Thyroid gland (tissue), 4 donors: ENCODE measurements at places on chromosomes 2 and 18. TPM values are rescaled to one million over a fixed set of nuclear protein-coding genes. Genes with fewer than 3 reads are reported as not detected.

DNA sequence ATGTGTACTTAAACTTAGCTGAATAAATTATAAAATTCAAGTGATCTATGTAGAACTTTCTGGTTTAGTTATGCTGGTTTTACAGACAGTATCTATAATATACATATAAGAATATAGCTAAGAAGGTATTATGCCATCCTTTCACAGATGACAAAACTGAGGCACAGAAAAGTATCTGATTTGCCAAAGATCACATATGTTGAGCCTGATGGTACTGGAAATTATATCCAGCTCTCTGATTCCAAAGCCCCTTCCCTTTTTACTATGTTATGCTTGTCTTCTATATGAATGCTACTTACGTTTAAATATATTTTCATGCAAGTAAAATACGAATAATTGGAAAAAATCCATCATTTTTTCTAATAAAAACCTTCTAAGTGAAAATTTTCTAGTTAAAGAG is 1631.3 kb downstream of the DPP10 start:
- no peaks in the 10 kb centered on the region for H3K36me3 ChIP-seq
- no peak for DNase-seq
- no peak overlapping the region for H3K27ac ChIP-seq
- H3K27me3 ChIP-seq: no peaks in the 10 kb centered on the region
- no peak overlapping the region for H3K4me3 ChIP-seq

The CENPA gene
- not detected for total RNA-seq

The GREB1L gene
- total RNA-seq: 28.9 TPM

The NCK2 gene
- 62.6 TPM for total RNA-seq

DNA sequence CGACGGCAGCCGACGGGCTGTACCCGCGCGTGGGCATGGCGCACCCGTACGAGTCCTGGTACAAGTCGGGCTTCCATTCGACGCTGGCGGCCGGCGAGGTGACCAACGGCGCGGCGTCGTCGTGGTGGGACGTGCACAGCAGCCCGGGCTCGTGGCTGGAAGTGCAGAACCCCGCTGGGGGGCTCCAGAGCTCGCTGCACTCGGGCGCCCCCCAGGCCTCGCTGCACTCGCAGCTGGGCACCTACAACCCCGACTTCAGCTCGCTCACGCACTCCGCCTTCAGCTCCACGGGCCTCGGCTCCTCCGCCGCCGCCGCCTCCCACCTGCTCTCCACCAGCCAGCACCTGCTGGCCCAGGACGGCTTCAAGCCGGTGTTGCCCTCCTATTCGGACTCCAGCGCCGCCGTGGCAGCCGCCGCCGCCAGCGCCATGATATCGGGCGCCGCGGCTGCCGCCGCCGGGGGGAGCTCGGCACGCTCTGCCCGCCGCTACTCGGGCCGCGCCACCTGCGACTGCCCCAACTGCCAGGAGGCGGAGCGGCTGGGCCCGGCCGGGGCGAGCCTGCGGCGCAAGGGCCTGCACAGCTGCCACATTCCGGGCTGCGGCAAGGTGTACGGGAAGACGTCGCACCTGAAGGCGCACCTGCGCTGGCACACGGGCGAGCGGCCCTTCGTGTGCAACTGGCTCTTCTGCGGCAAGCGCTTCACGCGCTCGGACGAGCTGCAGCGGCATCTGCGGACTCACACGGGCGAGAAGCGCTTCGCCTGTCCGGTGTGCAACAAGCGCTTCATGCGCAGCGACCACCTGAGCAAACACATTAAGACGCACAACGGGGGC is 2.0 kb downstream of the SP9 start:
- H3K27me3 ChIP-seq: peaks cover 91% of the 10 kb centered on the region
- H3K4me3 ChIP-seq: peak overlapping the region; percentile 13
- no peaks in the 10 kb centered on the region for H3K36me3 ChIP-seq
- peak; percentile 54 for DNase-seq
- peaks cover 28% of the 10 kb centered on the region for H3K4me1 ChIP-seq

The GPR148 gene
- not detected for total RNA-seq

- H3K27ac ChIP-seq: peak overlapping the region; percentile 43
- DNase-seq: no peak
- no peaks in the 10 kb centered on the region for H3K4me1 ChIP-seq
- H3K4me3 ChIP-seq: no peak overlapping the region
- H3K36me3 ChIP-seq: no peaks in the 10 kb centered on the region
These were observed 8.5 kb downstream of the MEIS1 start for GRCh38 chr2:66443186-66443978.

The CROCC2 gene
- total RNA-seq: not detected

DNA sequence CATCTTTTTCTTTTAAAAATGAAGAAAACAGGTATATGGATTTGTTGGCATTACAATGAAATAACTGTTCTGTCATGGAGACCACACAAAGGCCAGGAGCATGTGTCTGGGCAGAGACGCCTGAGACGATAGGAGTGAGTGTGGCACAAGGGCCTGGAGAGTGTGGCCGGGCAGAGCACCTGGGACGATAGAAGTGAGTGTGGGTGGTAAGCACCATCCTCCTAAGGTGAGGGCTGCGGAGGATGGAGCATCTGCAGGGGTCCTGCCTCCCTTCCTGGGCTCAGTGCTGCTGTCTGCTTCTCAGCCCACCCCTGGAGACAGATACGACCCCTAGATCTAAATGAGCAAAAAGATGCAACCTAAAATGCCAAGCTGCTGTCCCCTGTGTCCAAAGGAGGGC is 184.9 kb downstream of the MYT1L start:
- DNase-seq: no peak
- H3K27ac ChIP-seq: no peak overlapping the region
- no peak overlapping the region for H3K4me3 ChIP-seq
- no peaks in the 10 kb centered on the region for H3K4me1 ChIP-seq
- no peaks in the 10 kb centered on the region for H3K36me3 ChIP-seq
- no peaks in the 10 kb centered on the region for H3K27me3 ChIP-seq

The FIGN gene
- 2.8 TPM for total RNA-seq

DNA sequence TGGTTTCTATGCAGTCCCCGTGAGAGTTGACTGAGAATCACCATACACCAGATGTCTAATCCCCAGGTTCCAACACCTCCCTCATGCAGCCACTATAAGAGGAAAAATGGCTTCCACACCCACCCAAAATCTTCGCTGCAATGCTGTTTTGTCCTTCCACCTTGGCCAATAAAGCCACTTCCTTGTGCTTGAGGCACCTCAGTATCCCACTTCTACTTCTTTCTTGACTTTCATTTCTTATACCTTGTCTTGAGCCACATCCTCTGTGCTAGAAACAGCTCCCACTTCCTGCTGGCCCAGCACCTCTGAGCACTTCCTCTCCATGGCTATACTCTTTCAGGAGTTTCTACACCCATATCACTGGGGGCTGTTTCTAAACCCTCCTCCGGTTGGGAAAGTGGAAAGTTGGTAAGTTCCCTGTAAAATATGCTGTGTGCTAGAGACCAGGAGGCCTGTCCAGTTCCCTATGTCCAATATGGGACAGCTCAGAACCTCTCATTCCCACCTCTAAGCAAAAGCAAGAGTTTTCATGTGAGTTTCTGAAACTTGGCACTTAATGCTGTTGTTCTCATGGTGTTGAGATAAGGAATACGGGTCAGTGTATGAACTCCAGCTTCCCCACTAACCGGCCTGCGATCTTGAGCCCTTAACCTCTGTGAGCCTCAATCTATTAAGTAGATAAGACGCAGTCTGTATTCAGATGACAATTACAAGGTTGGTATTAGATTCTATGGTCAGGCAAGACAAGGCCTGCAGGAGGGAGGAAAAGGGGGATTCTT is 209.1 kb upstream of the ID2 start:
- peaks cover 17% of the 10 kb centered on the region for H3K4me1 ChIP-seq
- H3K4me3 ChIP-seq: no peak overlapping the region
- no peak overlapping the region for H3K27ac ChIP-seq
- H3K27me3 ChIP-seq: no peaks in the 10 kb centered on the region
- H3K36me3 ChIP-seq: no peaks in the 10 kb centered on the region
- no peak for DNase-seq

The TUBB6 gene
- 157 TPM for total RNA-seq

DNA sequence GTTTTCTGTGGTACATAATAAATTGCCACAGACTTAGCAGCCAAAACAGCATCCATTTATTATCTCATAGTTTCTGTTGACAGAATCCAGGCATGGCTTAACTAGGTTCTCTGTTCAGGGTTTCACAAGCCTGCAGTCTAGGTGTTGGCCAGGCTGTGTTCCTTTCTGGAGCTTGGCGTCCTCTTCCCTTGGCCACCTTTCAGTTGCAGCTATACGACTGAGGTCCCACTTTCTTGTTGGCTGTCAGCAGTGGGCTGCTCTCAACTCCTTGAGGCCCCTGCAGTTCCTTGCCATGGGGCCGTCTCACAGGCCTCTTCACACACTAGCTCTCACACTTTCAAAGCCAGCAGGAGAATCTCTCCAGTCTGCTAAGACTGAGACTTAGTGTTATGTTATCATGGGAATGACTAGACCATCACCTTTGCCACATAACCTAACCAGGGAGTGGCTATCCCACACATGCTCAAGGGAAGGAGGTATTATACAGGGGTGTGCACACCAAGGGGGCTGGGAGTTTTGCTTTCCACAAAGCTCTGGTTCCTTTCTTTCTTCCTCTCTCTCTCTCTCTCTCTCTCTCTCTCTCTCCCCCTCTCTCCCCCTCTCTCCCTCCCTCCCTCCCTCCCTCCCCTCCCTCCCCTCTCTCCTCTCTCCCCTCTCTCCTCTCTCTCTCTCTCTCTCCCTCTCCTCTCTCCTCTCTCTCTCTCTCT is 15.8 kb downstream of the RIOK3 start:
- peaks cover 66% of the 10 kb centered on the region for H3K36me3 ChIP-seq
- no peak overlapping the region for H3K4me3 ChIP-seq
- H3K27me3 ChIP-seq: no peaks in the 10 kb centered on the region
- no peak for DNase-seq

GRCh38 chr2:191314697-191315364 is 69.6 kb downstream of the MYO1B start:
- H3K4me1 ChIP-seq: peaks cover 11% of the 10 kb centered on the region
- no peak for DNase-seq
- no peak overlapping the region for H3K27ac ChIP-seq
- no peaks in the 10 kb centered on the region for H3K27me3 ChIP-seq
- H3K4me3 ChIP-seq: no peak overlapping the region

- DNase-seq: no peak
- H3K27me3 ChIP-seq: no peaks in the 10 kb centered on the region
- no peak overlapping the region for H3K4me3 ChIP-seq
- H3K36me3 ChIP-seq: no peaks in the 10 kb centered on the region
These were observed 62.5 kb downstream of the ONECUT2 start for GRCh38 chr18:57497372-57498294.

- DNase-seq: no peak
- no peaks in the 10 kb centered on the region for H3K36me3 ChIP-seq
- no peak overlapping the region for H3K4me3 ChIP-seq
- H3K4me1 ChIP-seq: no peaks in the 10 kb centered on the region
- no peaks in the 10 kb centered on the region for H3K27me3 ChIP-seq
- no peak overlapping the region for H3K27ac ChIP-seq
These were observed 219.5 kb upstream of the NRP2 start for GRCh38 chr2:205462681-205463345.

DNA sequence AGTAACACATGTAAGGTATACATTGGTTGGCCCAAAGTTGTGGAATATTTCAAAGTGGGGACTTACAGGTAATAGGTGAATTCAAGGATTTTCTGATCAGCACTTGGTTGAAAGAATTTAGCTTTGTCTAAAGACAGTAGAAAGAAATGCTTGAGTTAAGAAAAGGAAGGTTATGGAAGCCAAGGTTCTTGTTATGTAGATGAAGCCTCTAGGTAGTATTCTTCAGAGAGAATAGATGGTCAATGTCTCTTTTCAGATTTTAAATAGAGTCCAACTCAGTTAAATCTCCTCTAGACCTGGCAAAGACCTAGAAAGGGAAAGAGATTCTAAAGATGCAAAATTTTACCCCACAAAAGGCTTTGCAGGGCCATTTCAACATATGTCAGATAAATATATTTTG is 157.4 kb downstream of the ANKRD30B start:
- no peak for DNase-seq
- H3K4me1 ChIP-seq: no peaks in the 10 kb centered on the region

The NAT8 gene
- not detected for total RNA-seq

DNA sequence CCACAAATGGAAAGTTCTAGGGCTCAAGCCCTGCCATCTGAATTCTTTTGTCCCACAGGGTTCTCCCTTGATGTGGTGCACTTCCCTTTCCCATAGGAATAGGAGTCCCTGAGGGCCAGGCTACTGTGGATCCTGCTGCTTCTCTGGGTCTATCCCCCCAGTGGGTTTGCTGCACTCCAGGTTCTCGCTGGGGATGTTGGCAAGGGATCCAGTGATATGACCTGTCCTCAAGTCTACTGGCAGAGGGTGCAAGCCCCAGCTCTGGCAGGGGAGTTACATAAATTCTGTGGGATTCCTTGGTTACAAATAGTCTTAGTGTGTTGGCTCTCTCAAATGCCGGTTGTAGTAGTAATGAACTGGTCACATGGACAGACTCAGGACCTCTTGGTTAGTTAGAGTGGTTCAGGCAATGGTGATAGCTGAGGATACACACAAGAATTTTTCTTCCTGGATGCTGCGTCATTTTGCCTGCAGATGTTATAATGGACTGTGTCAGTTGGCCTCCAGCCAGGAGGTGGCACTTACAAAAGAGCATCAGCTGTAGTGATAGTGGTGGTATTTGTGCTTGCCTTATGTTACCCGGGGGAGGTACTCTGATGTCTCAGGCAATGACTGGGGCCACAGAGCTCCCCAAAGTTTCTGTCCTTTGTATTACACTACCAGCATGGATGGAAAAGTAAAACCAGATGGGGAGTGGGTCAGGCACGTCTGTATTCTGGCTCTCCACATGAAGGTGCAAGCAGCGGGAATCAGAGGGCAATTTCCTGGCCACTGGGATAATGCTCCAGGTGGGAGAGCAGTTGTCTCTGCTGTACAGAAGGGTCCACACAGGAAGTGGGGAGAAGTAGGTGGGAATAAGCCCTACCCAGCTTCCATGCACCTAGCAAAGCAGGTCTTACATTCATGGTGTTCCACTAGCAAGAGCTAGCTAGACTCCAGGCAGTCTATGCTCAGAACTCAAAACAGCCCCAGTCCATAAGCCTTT is 267.9 kb downstream of the SOX11 start:
- DNase-seq: no peak

GRCh38 chr18:32701313-32701712 is 71.5 kb downstream of the KLHL14 start:
- no peaks in the 10 kb centered on the region for H3K36me3 ChIP-seq
- no peak overlapping the region for H3K27ac ChIP-seq
- DNase-seq: peak; percentile 57
- H3K4me1 ChIP-seq: peaks cover 33% of the 10 kb centered on the region
- no peaks in the 10 kb centered on the region for H3K27me3 ChIP-seq
- no peak overlapping the region for H3K4me3 ChIP-seq

- no peaks in the 10 kb centered on the region for H3K36me3 ChIP-seq
- H3K27me3 ChIP-seq: no peaks in the 10 kb centered on the region
- H3K4me1 ChIP-seq: peaks cover 40% of the 10 kb centered on the region
- no peak for DNase-seq
- no peak overlapping the region for H3K4me3 ChIP-seq
These were observed 34.5 kb downstream of the DTNA start for GRCh38 chr18:34744569-34744968.

GRCh38 chr2:57479981-57480380 is 566.6 kb upstream of the VRK2 start:
- no peaks in the 10 kb centered on the region for H3K36me3 ChIP-seq
- H3K4me1 ChIP-seq: no peaks in the 10 kb centered on the region
- no peaks in the 10 kb centered on the region for H3K27me3 ChIP-seq

- peaks cover 24% of the 10 kb centered on the region for H3K4me1 ChIP-seq
- no peak overlapping the region for H3K4me3 ChIP-seq
- no peaks in the 10 kb centered on the region for H3K36me3 ChIP-seq
- DNase-seq: no peak
- no peak overlapping the region for H3K27ac ChIP-seq
These were observed 270.1 kb downstream of the ETAA1 start for GRCh38 chr2:67667054-67667908.

- no peaks in the 10 kb centered on the region for H3K4me1 ChIP-seq
- H3K4me3 ChIP-seq: no peak overlapping the region
- DNase-seq: no peak
- H3K36me3 ChIP-seq: no peaks in the 10 kb centered on the region
- H3K27me3 ChIP-seq: no peaks in the 10 kb centered on the region
These were observed 69.1 kb downstream of the INHBB start for GRCh38 chr2:120415060-120415459.
